Ovary (tissue), 10 donors: ENCODE measurements at places on chromosomes 3 and 15. TPM values are rescaled to one million over a fixed set of nuclear protein-coding genes. Genes with fewer than 3 reads are reported as not detected.

Gene FBXO22
- polyA plus RNA-seq = 11.5 TPM

Gene RBP2
- 0.13 TPM for polyA plus RNA-seq

DNA sequence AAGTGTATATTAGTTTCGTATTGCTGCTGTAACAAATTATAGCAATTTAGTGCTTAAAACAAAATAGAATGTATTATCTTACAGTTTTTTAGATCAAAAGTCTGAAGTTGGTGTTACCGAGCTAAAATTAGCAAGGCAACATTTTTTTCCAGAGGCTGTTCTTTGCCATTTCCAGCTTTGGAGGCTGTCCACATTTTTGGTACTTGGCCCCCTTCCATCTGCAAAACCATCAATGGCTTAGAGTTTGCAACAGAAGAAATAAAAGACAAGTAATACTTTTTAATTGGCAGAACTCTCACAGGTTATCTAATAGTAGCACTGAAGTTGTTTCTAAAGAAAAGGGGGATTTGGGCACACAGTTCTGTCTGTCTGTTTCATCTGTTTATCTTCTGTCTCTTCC is 1248.5 kb downstream of the ROBO1 start:
- DNase-seq = no peak

DNA sequence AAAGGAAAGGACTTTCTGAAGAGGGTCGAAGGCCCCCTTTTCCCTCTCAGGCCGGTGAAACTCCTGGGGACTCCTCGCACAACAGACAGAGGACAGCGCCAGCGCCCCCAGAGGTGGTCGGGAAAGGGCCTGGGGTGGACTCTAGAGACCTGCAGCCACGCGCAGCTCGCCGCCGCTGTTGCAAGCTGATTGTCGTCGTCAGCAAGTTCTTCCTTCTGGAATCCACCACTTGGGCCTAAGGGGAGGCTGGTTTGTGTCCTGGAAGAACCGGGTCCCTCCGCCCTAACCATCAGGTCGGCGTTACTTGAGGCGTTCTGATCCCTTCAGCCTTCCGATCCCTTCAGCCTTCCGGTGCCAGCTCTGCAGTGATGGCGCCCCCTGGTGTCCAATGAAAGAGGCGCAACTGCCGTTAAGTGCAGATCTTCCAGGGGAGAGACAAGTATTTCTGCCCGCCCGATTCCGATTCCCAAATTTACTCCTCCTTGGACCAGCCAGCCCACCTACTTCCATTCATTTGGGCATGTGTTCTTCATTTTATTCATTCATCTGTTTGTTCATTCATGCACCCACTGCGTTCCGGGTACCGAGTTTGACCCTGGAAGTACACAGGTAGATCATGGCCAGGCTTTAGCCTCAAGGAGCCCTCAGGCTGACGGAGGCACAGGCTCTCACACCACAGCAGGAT is 77.2 kb upstream of the SLC6A11 start:
- DNase-seq = peak; percentile 56

DNA sequence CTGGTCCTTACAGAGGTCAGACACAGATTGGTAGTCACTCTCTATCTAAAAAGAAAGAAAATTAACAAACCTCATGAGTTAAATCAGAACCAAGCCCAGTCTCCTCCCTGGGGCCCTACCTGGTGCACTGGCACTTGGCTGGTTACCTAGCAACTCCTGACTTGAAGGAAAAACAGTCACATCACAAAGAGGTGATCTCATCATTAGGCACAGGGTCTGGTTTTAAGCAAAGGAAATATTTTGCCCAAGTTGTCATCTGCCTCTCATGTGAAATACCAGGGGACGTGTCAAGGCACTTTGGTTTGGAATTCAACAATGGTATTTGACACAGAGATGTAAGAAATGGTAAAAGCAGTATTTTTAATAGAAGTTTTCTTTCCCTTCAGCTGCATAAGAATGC is 47.7 kb upstream of the FMN1 start:
- no peak for DNase-seq

DNA sequence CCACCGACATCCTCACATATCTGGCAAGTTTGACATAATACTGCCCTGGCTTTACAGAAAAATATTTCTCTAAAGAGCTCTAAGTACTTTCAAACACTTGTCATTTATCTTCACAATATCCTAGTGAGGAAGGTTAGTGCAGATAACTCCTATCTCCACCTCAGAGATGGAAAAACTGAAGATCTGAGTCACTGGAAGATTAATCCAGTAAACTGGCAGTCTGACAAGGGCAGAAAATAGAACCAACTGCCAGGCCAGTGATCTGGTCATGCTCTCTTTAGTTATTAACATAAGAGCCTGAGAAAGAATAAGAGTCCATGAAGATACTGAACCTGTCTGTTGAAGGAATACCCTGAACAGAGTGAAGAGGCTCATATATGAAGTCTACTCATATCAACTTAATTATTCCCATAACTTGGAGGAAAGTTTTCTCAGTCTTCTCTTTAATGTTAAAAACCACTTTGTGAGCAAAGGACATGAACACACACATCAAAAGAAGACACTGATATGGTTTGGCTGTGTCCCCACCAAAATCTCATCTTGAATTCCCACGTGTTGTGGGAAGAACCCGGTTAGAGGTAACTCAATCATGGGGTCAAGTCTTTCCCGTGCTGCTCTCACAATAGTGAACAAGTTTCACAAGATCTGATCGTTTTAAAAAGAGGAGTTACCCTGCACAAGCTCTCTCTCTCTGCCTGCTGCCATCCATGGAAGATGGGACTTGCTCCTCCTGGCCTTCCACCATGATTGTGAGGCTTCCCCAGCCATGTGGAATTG is 61.4 kb downstream of the GOLIM4 start:
- DNase-seq = no peak

DNA sequence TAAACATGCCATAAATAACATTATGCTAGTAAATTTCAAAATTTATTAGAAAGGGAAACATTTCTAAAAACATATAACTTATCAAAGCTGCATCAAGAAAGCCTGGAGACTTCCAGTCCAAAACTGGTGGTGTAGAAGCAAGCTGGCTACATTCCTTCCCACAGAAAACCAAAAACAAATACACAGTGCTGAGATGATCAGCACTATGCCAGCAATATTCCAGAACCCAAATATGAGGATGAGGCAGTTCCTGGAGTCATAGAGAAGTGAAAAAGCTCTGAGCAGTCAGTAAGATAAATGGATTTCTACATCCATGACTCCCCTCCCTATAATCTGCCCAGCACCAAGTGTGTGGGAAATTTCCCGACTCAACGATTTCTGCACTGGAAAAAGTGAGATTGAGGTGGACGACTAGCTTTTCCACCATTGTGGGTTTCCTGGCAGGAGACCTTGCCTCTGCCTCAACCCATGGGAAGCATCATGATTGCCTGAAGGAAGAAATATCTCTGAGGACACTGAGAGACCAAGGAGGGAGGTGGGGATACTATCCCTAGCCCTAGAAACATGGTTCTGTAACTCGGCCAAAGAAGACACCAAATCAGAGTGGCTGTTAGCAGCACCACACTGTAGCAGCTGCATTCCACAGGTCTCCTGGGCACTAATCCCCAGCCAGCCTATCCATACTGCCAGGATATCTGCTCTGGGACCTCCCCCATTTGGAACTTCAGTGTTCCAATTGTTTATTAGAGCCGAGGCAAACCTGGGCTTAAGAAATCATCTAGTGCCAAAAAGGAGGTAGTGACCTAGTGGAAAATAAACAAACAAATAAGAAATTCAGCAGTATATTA is 11.8 kb upstream of the CLN6 start:
- no peak for DNase-seq

DNA sequence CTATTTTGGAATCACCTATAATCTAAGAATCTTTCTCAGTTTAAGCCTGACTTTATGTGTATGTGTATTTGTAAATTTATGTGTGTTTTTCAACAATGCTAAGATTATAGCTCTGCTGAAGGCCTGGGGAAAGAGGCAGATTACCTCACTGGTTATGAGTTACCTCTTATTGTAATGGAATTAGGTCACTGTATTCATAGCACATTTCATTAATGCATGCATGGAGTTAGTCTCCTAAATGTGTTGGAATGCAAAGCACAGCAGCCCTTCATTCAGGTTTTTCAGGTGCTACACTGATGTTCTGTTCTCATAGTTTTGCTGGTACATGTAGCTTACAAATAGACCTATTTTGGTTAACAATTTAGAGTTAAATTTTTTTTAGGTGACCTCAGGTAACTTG is 9.5 kb downstream of the GPR87 start:
- no peak for DNase-seq

DNA sequence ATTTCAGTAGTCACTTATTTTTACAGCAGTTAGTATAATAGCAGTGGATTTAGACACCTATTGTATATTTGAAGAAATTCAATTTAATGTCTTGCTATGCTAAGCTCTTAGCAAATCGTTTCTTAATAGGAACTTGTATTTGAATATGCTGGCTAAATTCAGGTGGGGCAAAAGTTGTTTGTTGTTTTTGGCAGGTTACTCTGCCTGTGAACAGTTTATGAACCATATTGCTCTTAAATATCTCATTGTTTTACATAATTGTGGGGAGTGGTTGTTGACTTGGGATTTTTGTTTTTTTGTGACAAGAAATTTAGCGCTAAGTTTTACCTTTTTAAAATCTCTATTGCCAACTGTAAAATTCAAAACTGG is 43.4 kb downstream of the NR2C2 start:
- no peak for DNase-seq

DNA sequence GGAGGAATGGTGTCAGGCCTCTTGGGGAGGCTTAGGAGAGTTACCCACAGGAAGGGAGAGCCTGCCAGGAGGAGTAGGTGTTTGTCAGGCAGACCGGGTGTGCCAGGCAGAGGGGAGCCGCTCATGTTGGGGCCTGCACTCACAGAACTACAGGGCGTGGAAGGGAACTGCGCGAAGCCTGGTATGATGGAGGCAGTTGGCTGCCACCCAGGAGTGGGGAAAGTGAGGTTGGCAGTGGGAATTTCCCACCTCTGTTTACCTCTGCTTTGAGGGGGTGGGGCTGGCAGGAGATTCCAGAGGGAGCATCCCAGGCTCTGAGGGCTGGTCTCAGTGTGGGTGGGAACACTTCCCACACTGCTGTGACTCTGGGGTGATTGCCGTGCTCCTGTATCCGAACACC is 99.9 kb downstream of the SLCO3A1 start:
- no peak for DNase-seq
